A172 (cell line): ENCODE measurements at places on chromosomes 6 and 20.

- no peak for DNase-seq
Measured at GRCh38 chr6:15305496-15305895, 59.6 kb downstream of the JARID2 start.

DNA sequence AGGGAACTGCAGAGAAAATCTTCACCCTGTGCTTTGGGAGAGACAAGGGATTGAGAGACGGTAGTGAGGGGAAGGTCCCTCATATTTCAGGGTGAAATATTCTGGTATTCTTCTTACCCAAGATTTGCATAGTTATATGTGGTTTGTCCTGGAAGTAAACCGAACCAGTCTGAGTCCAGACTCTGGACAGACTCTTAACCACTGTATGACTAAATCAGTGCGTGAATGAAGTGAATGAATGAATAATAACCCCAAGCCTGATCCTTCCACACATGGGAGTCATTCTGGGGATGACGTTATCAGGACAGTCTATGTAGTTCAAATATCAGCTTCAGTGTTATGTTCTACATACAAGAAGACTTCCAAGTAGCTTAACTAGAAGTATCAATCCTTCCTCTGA is 690.7 kb downstream of the KIF16B start:
- DNase-seq: no peak

DNA sequence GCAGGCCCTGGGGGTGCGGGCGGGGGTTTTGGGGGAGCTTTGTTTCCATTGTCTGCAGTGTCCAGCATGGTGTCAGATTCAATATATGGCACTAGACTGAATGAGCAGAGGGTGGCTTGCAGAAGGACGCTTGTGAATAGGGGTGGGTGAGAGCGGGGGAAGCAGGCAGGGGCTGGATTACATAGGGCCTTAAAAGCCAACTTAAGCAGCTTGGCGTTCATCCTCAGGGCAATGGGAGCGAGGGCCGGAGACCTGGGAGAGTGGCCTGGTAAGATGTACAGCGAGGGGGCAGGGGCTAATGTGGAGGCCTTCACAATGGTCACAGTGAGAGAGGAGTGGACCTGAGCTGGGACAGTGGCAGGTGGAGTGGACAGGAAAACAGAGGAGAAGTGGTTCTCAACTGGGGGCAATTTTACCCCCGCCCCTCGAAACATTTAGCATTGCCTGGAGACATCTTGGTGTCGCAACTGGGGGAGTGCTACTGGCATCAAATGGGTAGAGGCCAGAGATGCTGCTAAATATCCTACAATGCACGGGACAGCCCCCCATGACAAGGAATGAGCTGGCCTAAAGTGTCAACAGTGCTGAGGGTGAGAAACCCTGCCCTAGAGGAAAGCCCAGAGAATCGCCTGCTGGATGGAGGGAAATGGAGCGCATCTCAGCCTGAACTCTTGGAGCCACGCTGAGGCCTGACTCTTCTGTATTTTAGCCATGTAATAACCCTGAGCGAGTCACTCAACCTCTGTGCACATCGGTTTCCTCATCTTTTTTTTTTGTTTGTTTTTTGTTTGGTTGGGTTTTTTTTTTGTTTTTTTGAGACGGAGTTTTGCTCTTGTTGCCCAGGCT is 15.1 kb upstream of the BAK1 start:
- peak; percentile 49 for DNase-seq

DNA sequence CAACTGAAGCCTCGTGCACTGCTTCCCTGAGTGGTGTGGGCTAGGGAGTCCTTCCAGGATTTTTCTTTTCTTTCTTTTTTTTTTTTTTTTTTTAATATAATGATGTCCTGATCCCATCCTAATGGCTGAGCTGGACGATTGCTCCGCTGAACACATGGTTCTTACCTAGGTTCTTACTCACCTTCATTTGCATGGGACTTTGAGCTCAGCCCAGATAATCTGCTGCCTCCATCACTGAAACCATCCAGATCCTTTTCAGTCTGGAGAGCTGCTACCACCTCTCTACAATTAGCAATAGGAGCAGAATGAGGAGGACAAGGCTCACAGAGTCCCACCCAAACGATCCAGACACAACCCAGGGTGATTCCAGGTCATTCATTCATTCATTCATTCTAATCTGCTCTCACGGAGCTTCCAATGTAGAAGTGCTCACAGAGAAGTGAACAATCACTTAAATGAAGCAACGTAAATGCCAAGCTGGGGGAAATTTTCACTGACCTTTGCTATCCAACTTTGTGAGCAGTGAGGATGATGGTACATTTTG is 246.3 kb upstream of the RREB1 start:
- DNase-seq: no peak

GRCh38 chr20:7195704-7196103 is 428.2 kb downstream of the BMP2 start:
- no peak for DNase-seq

DNA sequence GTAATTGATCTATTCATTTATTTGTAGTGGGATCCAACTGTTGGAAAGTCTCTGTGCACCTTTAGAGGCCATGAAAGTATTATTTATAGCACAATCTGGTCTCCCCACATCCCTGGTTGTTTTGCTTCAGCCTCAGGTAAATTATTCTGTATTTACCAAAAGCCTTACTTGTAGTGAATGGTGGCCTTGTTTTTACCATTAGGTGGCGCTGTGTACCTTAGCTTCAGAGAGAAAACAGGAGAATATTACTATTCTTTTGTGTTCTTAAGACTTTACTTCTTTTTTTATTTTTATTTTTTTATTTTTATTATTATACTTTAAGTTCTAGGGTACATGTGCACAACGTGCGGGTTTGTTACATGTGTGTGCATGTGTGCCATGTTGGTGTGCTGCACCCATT is 23.7 kb downstream of the PEX7 start:
- DNase-seq: peak; percentile 13

GRCh38 chr6:152975204-152975915 is 7.5 kb downstream of the FBXO5 start:
- DNase-seq: no peak

DNA sequence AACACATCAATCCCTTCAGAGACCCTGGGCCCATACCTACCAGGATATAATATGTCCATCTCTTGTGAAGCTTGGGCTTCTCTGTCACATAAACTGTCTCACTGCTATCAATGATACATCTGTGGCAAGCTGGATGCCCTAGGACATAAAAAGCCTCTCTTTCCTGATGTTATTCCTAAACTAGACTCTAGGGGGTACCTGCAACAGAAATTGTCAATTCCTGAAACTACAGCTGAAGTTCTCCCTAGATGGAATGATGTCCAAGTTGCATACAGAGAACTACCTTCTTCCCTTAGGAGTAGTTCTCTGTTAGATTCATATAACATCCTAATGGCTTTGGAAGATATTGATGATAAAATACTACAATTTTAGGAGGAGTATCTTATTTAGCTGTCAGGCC is 35.8 kb downstream of the TBX18 start:
- DNase-seq: peak; percentile 27

GRCh38 chr6:19380293-19380692 is 456.9 kb upstream of the ID4 start:
- peak; percentile 62 for DNase-seq

GRCh38 chr20:62957136-62958117 is 4.9 kb downstream of the SLC17A9 start:
- no peak for DNase-seq

DNA sequence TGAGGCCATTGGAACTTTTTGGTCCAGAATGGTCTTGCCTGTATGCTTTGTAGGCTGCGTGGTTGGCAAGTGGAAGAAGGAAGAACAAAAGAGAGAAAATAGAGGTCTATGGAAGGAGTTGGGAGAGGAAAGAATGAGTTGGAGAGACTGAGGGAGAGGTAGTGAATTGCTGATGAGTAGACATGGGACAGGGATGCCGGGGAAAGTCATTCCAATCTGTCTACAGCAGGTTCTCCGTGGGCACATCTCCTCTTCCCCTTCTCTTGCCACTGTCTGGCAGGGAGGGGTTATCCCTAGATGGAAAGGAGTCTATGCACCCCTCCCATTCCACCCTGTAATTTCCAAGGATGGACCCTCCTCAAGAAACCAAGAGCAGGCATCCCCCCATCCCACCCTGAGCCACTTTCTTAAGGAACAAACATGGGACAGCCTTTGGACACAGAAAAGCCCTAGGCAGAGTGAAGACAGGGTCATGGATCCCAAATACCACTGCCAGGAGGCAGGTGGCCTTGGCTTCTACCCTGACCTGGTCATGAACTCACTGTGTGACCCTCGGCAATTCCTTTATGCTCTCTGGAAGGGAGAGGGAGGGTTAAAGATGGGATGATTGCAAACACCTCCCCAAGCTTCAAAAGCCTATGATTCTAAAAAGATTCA is 196.9 kb downstream of the LRFN2 start:
- no peak for DNase-seq

GRCh38 chr20:4108495-4109306 is 93.3 kb upstream of the RNF24 start:
- peak; percentile 82 for DNase-seq

DNA sequence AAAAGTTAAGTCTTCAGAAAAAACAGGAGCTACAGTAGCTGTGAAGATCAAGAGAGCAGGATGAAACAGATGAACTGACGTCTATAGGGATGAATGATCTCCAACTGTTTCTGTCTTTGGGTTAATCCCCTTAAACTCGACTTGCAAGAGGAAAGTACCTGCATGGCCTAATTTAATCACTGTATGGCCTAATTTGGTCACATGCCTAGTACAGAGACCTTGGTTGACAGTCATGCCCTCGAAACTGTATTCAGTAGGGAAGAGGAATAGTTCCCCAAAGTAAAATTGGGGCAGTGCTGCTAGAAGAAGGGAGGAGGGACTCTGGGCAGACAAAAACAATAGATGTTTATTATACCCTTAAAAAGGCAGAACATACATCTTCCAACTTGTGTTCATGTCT is 10.0 kb upstream of the SMAP1 start:
- DNase-seq: no peak

DNA sequence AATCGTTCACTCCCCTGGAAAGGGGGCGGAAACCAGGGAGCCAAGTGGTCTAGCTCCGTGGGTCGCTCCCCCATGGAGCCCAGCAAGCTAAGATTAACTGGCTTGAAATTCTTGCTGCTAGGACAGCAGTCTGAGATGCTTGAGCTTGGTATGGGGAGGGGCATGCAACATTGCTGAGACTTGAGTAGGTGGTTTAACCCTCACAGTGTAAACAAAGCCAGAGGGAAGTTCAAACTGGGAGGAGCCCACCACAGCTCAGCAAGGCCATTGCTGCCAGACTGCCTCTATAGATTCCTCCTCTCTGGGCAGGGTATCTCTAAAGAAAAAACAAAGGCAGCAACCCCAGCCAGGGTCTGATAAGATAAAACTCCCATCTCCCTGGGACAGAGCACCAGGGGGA is 43.2 kb downstream of the COL21A1 start:
- no peak for DNase-seq

- DNase-seq: peak; percentile 23
Measured at GRCh38 chr6:131519670-131520436, 53.2 kb upstream of the ARG1 start.

DNA sequence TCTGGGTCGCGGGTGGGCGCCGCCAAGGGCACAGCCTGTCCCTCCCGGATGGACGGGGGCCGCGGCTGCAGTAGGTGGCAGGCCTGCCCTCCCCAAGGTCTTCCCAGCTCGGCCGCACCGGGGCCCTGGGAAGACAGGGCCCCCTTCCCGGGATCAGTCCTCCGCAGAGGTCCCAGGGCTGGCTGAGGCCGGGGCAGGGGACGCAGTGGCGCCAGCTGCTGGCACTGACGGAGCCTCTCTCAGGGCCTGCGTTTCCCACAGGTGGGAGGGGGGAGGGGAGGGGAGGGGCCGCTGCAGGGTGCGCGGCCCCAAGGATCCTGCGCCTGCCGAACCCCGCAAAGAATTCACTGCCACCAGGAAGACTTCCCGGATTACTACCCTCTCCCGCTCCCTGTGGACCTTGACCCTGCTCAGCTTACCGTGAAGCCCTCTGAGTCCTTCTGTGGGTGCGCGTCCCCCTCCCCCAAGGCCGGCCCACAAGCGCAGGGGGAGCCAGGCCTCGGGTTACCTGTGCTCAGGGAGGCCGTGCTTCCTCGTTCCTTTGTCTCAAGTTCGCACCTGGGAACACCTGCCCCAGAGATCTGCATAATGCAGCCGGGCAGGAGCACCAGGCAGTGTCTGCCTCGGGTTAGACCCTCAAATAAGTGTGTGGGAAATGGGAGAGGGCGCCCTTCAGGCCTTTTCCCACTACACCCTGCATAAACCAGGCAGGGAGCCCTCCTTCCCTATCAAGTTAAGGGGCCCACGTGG is 5.1 kb downstream of the LZTS3 start:
- DNase-seq: no peak

- DNase-seq: no peak
Measured at GRCh38 chr20:54107600-54108325, 37.4 kb upstream of the BCAS1 start.

DNA sequence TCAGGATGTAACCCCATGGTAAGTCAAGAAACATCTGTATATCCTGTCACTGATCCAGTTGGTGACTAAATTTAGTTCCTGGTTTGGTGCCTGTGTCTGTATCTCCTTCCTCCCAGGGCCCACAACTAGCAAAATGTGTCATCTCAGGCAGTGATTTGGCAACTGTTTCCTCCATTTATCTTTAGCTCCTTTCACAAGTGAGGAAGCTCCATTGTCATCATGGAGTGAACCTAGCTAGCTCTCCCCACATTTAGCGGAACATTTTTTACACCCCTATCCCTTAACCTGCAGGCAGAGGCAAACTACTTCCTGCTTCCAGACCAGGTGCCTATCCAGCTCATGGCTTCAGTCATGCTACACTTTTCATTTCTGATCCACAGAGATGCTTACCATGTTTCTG is 99.5 kb downstream of the IPCEF1 start:
- DNase-seq: no peak

DNA sequence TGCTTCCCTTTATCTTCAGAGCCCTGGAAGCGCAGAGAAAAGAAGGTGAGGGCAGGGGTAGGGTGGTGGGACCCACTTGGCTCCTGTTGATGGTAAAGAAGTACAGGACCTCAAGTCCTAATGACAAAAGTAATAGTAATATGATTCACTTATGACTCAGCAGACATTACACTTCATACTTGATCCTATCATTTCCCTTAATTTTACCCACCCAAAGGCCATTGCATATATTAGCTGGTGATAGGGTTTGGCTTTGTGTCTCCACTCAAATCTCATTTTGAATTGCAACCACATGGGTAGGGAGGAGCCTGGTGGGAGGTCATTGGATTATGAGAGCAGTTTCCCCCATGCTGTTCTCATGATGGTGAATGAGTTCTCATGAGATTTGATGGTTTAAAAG is 880.7 kb downstream of the KIF16B start:
- DNase-seq: no peak

GRCh38 chr6:119184008-119184648 is 105.7 kb upstream of the FAM184A start:
- DNase-seq: no peak

DNA sequence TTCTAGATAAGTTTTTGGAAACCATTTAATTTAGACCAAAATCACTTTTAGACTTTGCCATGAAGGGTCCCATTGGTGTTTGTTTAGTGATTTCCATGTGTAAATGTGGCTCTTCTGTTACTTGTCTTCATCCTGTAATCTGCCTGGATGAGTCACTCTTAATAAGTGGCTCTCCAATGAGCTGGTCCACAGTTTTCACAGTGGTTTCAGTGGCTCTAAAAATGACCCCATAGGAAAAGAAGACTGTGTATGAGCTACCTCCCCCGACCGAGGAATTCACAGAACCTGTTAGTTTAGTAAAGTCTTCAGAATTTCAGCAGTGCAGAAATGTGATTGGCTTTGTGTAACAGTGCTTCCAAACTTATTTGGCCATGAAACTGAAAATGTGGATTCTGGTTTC is 492.0 kb upstream of the MARCKS start:
- peak; percentile 52 for DNase-seq

GRCh38 chr6:148635070-148635743 is 111.6 kb upstream of the UST start:
- DNase-seq: no peak
